ENCODE measurements at places on chromosomes 16 and 17.

DNA sequence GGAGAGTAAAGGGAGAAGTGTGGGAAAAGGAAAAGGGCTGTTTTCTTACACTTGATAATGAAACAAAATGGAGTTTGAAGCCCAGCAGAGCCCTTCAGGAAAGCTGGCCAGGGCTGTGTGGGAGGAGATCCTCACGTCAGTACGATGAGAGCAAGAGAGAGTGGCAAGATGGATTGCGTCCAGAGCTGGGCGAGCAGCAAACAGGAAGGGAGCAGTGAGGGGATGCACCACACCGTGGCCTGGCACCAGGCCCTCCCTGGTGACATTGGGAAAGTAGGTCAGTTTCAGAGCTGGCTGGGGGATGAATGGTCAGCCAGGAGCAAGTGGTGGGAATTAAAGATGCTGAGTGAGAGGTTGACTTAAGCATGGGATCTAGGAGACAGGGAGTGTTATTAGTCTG is 273.6 kb downstream of the GRIN2A start:
- DNase-seq: no peak

DNA sequence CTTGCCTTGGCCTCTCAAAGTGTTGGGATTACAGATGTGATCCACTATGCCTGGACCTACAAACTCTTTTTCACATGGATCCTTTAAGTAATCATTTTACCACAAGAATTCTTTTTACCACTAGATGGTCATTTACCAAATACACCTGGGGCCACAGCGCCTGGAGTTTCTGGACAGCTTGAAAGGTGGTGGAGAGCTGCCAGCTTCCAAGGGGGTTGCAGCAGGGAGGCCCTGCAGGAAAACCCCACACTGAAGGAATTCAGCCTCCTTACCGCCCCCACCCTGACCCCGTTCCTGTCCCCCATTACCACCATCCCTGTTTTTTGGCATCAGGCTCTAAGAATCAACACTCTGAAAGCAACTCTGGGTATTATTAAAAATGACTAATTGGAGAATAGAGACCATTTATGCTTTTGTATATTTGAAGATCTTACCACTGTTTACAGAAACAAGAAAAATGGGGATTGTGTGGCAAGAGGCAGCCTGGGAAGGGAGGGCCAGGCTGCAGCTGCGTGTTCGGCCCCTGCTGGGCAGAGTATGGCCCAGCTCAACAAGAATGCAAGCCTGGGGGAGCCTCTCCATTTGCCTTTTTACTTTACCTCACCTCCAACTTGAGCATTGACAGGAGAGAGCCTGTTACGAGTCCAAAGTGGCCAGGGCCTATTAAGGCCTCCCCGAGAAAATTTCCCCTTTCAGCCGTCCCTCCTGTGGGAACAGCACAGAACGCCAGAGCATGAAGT is 209.9 kb downstream of the ZFHX3 start:
- no peak for DNase-seq

DNA sequence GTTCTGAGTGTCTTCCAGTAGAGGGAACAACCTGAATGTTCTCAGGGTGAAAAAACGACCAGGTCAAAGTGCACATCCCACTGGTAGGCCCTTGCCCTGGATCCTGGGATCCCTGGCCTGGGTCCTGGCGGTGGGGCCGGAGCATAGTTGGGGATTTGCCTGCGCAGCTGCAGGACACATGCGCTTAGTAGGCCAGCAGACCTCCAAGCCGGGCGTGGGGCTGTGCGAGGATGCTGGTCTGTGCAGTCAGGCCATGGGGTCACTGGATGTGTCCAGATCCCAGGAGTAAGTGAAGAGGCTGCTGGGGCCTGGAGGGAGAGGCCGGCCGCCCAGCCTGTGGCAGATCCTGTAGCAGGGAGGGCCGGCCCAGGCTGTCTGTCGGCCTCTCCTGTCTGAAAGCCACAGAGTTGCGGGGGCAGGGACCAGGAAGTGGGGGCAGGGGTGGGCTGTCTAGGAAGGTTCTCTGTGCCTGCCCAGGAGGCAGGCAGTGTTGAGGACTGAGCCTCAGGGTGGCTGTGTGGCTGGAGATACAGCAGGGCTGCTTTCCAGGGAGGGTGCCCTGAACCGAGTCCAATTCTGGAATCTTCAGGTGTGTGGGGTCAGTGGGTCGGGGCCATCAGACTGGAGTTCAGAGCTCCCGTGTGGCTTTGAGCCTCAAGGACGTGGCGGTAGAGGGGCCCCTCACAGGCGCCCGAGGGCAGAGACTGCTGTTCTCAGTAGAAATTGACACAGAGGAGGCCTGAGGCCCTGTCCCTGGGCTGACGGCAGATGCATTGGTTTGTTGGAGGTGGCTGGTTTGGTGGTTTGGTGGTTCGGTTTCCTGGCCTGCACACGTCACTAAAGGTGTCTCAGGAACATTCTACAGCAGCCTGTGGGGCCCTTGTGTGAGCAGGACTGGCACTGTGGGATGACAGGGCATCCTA is 17.2 kb upstream of the NUDT16L1 start:
- DNase-seq: peak; percentile 71

GRCh38 chr16:80380514-80380913 is 160.3 kb upstream of the DYNLRB2 start:
- no peak for DNase-seq

DNA sequence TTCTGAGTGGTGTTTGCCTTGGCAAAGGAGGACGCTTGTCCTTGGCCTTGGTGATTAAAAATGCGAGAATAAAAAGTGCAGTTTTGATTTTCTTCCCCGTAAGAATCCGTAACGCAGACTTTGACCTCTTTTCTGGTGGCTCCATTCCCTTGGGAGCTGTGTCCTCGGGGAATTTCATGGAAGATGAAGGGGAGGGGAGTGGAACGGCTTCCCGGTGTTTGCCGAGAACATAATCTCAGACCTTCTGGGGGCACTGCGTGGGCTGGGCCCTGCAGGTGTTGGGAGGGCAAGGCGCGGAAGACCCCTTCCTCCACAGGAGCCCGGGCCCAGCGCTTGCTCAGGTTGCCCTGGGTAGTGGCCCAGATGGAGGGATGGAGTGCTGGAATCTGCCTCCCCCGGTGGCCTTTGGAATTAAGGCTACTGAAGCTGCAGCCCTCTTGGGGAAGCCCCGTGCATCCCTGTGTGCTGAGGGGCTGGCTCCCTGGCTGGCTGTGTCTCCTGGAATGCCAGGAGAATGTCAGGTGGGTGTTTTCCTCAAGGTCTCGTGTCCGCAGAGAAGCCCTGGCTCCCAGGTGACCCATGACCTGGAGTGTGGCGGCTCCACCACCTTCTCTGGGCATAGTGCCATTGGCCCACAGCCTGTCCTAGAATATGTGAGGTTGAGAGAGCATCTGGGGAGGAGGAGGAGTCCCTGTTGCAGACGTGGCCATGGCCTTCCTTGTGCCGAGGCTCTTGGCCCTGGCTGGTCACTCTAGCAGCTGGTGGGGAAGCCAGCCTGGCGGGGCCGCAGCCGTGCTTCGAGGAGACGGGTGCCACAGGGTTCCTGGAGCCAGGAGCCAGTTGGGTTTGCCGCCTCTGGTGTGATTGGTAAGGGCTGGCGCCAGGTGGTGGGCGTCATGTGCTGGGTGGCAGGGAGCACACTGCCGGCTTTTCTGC is 3.1 kb downstream of the BAIAP2 start:
- DNase-seq: no peak

GRCh38 chr17:61254904-61255303 is 144.7 kb upstream of the TBX2 start:
- DNase-seq: no peak

GRCh38 chr17:45893725-45894021 is 681 bp upstream of the MAPT start:
- no peak for DNase-seq

DNA sequence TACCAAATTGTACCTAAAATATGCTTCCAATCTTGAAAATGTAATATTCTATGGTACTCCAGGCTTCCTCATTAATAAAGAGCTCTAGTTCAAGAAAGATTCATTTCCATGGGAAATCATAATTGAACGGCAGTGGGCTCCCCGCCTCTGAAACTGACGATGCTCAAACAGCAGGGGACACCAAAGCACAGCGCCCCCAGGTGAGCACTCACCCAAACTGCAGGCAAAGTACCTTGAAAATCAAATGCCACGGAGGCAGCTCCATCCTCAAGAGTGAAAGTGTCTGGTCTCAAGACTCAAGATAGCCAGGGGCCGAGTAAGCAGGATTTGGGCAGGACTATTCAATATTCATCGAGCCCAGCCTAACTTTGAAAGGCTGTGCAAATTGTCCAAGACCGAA is 217.4 kb upstream of the TNRC6C start:
- peak; percentile 11 for DNase-seq

- DNase-seq: no peak
Observed at GRCh38 chr17:27268394-27269085, 25.4 kb upstream of the WSB1 start.

Measured in CD4-positive, alpha-beta T cell treated with Interferon gamma for 1 hour (primary cell).